ENCODE measurements at places on chromosomes 7 and 10.

- no peak for DNase-seq
These were observed 112.5 kb upstream of the GJD4 start for GRCh38 chr10:35492386-35493195.

DNA sequence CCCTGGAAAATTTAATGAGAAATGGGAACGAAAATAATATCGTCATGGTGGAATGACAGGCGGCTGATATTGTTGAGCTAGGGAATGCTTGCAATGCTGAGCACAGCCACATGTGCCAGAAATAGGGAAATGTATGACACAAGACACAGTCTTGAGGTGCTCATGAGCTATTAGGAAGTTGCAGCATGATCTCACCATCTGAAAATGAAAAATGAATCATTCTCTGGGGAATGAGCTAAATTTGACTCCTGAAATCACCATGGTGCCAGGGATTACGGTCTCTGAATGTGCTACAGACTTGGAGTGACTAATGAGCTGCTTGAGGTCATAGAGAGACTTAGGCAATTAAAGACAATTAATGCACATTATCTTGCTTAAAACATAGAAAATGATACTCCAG is 845.0 kb downstream of the CNTNAP2 start:
- no peak for DNase-seq

DNA sequence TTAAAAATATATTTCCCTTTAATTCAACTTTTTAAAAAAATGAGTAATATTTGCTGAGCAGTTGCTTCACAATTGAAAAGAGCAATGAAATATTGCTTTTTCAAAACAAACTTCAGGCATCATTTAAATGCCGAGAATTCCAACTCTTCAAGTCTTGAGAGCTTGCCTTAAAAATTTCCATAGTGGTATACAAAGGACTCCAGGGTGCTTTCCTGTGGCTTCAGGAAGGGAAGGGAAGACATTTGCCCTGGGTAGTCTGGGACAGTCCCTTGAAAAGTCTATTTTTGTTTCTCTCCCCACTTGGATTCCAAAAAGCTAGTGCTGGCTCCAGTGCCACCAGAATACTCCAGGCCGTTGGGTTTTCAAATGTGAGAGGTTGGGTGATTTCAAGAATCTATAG is 71.7 kb downstream of the HYCC1 start:
- DNase-seq = no peak

DNA sequence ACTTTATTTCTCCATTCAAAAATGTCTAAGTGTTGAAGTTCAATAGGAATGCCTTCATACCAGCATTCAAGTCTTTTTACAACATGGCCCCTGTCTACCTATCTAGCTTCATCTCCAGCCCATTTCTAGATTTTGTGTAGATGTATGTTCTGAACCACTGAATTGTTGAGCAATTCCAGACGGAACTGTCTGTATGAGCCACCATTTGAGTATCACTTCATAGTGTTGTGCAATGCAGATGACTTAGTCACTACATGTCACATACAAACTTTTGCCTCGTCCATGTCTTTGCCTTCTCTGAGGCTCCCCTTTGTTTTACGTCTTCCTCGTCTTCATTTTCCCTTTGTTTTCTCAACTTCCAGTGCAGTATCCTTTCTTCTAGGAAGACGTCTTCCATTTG is 118.1 kb downstream of the INHBA start:
- no peak for DNase-seq

DNA sequence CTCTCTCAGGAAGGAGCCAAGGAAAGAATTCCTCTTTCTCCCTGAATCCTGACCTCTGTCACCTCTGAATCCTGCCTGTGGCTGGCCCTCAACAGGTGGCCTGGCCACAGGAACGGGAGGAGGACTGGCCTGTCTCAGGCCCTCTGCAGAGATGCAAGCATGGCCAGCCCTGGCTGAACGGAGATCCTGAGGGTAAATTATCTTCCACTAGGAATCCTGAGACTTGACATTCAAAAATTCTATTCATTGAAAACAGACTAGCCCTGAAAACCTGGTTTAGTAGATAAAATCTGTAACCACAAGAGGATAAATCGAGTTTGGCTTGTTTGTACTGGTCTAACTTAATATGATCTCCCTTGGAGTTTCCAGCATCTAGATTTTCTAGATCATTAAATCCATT is 579.3 kb downstream of the LRMDA start:
- no peak for DNase-seq

- DNase-seq = no peak
These were observed 586.6 kb downstream of the SUGCT start for GRCh38 chr7:40721342-40721949.

GRCh38 chr7:269721-270120 is 20.2 kb upstream of the FOXL3 start:
- DNase-seq = no peak

GRCh38 chr10:15351099-15351820 is 19.8 kb downstream of the FAM171A1 start:
- no peak for DNase-seq

DNA sequence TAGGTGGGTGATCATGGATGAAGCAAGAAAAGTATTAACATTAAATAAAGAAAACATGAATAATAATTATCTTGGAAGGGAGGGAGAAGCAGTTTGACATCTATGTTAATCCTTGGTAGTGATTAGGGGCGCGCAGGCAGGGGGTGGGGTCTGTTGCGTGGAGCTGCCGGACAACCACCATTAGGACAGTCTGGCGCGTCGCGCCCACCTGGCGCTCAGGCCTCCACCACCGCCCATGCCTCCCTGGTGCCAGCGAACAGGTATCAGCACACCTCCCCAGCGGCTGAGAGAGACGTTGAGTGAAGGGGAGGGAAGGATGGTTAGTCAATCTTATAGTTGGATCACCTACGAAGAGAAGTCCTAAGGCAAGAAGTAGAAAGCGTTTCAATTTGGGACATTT is 94.2 kb upstream of the CDK1 start:
- no peak for DNase-seq

DNA sequence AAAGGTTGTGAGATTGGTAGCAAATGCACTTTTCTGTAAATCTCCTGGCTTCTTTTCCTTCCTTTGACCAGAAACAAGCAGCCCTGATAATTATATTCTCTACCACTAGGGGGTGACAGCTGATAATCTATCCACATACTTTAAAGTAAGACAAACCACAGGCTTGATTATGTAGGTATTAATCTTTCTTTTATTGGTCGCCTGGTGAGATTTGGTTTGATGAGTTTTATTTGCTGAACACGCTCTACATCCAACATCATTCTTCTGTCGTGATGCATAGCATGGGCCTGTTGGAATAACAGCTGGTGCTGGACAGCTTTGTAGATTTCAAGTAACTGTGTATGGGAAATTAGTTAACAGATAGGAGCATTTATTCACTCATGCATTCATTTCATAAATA is 63.5 kb downstream of the ZNF365 start:
- peak; percentile 41 for DNase-seq

DNA sequence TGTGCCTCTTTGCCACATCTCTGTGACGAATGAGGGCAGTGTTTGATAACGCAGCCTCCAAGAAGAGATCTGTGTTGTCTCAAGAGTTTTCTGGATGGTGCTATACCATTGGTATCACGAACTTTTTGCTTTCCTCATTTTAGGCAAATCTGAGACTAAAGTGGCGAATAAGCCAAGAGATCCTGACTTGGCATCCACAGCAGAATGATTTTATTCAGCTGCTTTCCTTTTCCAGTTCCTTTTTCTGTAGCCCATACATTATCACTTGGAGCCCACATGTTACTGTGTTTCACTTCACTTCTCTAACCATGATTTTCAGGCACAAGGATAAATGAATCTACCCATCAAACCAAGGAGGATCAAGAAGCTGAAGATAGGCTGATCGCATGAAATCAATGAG is 177.9 kb upstream of the PTN start:
- DNase-seq = no peak

GRCh38 chr10:31704195-31704594 is 224.4 kb downstream of the ARHGAP12 start:
- no peak for DNase-seq

GRCh38 chr10:33052263-33052875 is 94.3 kb upstream of the ITGB1 start:
- no peak for DNase-seq

DNA sequence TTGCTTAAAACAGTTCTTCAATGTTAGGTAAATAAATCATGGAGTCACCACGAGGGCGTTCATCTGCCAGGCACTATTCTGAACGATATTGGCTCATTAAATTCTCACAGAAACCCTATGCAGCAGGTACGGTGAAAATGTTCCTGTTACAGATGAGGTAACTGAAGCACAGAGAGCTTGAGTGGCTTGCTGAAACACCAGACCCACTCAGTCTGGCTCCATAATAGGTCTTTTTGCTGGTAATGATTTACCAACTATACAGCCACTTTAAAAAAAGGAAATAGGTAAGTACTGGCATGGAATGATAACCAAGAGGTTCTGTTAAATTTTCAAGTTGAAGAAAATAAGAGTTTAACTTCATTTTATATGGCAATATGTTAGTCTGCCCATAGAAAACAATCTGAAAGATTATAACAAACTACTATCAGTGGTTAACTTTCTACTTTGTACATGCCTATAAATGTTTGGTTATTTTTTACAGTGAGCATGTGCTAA is 1.3 kb upstream of the TM9SF3 start:
- no peak for DNase-seq

DNA sequence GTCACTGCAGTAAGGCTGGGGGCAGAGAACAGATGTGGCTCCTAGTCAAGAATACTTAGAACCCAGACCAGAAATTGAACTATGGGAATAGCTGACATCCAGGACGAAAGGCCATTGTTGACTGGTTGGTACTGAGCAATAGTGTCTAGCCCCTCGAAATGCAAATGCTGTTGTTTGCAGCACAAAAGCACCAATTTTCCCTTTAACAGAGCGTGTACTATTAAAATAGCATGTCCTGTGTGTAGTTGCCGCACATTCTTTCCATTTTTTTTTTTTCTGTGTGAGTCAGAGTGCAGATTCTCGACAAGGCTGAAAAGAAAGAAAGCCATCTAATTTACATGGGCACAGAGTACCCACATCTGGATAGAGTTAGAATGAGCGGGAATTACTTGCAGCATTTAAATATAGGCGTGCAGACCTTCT is 302.4 kb downstream of the PTEN start:
- DNase-seq = no peak

DNA sequence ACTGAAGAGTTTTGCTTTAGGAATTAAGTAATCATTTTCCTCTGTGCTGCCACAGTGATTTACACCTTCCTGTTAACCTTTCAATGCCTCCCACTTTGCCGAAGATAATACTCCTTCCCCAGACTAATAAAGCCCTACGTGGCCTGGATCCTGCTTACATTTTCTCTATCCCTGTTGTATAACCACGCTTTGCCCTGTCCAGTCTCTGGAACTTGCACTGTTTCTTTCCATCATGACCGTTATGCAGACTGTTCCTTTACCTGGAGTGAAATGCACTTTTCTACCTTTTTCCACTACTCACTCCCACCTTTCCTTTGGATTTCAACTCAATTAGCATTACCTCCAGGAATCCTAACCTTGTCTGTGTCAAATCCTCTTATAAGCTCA is 154.4 kb downstream of the PRKG1 start:
- DNase-seq = no peak

DNA sequence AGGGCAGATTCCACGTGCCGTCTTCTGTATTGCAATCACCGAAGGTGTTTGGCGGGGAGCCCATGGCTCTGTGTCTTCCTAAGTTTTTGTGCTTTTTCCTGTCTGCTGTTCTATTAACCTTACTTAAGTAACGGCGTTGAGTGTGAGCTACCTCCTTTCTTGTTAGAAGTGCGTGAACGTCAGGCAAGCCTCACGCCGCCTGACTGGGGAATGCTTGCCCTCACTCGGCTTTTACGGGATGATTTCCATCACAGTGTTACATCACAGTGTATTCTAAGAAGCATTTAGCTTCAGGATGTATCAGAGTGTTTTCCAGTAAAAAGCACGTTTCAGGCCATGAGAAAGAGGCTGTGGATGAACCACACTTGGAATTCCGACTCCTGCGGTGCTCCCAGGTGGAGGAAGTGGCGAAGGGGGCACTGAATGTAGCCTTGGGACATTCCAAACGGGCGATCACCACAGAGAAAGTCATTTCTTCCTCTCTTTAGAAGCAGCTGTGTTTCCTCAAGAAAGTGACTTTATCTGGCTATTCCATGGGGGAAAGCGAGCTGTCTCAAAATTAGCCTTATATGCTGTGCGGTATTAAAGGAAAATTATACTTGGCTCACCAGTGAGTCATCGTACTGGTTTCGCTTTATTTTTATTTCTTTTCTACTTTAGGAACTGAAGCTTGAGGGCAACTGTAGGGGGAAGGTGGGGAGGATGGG is 290.7 kb downstream of the KLF6 start:
- DNase-seq = no peak

- DNase-seq = no peak
These were observed 4.4 kb upstream of the VSTM4 start for GRCh38 chr10:49119746-49120145.

DNA sequence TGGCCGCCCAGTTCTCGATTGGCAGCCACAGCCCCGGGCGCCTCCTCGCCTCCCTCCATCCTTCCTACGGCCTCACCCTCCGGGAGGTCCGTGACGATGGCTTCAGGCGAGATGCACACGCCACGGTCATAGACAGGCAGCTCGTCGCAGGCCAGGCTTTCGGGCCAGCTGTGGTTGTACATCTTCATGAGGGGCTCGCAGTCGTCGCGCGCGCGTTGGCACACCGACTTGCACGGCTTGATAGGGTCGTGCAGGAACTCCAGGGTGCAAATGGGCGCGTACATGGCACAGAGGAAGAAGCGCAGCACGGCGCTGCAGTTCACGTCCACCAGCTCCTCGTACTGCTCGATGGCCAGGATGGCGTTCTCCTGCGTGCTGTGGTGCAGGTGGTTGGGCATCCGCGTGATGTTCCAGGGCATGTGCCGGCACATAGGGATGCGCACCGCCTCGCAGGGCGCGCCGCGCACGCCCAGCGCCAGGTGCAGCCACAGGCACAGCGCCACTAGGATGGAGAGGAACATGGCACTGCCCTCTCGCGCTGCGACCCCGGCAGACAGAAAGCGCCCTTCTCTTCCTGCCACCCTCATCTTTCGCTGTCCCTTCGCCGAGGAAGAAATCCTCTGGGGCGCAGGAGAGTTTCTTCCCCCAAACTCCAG is 472 bp downstream of the SFRP4 start:
- DNase-seq = no peak

GRCh38 chr10:7794251-7795026 is 6.5 kb downstream of the ATP5F1C start:
- DNase-seq = no peak

GRCh38 chr10:34111179-34111578 is 703.9 kb downstream of the PARD3 start:
- DNase-seq = no peak

DNA sequence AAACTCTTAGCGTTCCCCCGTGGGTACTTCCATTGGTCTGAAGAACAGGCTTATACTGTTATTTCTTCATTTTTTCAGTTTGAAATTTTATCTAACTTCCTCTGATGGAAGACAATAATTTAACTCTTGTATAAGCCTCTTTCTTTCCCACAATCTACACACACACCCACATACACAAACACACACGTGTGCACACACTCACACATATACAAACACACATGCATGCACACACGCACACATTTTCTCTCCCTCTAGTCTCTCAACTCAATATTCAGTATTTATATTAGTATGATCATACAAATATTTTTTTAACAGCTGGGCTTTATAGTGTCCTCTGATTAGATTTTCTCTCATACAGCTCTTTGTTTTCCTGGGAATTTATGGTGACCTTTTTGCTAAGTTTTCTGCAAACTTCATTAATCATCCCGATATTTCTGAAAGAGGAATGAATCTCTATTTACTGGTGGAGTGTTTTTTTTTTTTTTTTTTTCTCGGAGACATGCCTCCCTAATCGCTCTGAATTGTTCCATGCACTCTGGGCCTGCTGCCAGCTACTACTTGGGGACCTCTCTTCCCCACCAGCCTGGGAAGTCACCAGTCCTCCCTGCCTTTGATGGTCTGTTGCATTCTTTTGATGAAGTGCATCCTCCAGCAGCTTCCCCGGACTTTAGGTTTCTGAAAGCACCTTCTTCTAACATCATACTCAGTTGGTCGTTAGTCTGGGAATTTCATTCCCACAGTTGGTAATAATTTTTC is 75.5 kb downstream of the ZNF777 start:
- DNase-seq = no peak

All from activated CD4-positive, alpha-beta T cell treated with anti-CD3 and anti-CD28 coated beads for 4 hours (primary cell).